Stimulated activated CD4-positive, alpha-beta T cell treated with anti-CD3 and anti-CD28 coated beads, Interleukin-15, amount 100 ng/mL, for 1 hour (primary cell): ENCODE measurements at places on chromosomes 3 and 15.

DNA sequence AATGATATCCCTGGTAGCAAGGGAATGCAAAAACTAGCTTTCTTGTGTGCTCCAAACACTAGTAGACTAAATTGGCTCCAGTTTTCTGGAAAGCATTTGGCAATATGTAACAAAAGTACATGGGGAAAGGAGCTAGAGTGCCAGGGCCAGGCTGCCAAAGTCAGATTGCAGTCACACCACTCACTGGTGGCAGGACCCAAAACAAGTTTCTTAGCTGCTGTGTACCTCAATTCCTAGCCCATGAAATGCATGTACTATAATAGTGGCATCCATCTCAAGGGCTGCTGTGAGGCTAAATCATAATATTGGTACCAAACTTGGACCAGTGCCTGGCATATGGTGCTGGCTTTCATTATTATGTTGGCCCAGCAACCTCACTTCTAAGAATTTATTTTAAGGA is 49.3 kb downstream of the CLDN18 start:
- DNase-seq, result no peak

DNA sequence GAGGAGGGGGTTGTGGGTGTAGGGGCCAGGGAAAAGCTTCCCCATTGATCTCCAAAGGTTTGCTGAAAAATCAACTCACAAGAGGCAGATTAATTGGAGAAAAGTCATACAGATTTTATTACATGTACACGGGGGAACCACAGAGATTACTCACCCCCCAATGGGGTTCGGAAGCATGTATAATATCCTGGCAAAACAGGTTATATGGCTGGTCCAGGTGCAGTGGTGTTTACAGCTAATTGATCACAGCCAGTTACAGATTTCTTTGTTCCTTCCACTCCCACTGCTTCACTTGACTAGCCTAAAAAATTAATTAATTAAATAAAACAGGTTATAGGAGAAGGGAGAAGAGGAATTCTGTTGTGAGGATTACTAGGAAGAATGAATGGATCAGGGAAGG is 22.4 kb downstream of the PRKCI start:
- no peak for DNase-seq

GRCh38 chr3:9951126-9951525 is 1.1 kb downstream of the PRRT3 start:
- DNase-seq, result no peak

GRCh38 chr3:7146529-7146928 is 285.6 kb downstream of the GRM7 start:
- DNase-seq, result no peak

- DNase-seq, result no peak
These were observed 425.4 kb upstream of the TPRG1 start for GRCh38 chr3:188746291-188746783.

DNA sequence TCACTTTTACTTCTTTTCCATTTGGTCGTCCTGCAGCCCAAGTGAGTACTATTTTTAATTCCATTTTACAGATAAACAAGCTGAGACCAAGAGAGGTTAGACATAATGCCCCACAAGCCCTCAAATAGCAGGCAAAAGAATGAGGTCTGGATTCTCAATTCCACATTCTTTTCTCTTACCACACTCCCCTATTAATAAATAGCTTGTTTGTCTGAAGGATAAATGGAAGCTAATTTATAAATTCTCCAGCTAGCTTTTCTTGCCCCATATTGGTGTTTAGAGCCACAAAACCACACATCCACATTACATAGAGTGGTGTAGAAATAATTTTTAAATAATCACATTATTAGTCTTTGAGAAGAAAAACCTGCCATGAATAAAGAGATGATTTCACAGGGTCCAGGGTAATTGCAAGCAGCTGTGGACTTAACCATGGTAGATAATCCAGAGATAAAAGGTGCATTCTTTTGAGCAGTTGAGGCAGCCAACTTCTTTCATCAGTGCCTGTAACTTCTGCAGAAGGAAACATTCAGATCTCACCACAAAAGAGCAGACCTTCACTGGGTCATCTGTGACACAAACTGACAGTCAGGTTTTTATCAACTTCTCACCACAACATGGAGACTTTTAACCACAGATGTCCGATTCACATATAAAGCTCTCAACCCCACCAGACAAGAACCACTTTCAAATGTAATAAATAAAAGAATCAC is 313.4 kb upstream of the STT3B start:
- no peak for DNase-seq

GRCh38 chr3:9314796-9315195 is 48.1 kb upstream of the THUMPD3 start:
- DNase-seq, result no peak

DNA sequence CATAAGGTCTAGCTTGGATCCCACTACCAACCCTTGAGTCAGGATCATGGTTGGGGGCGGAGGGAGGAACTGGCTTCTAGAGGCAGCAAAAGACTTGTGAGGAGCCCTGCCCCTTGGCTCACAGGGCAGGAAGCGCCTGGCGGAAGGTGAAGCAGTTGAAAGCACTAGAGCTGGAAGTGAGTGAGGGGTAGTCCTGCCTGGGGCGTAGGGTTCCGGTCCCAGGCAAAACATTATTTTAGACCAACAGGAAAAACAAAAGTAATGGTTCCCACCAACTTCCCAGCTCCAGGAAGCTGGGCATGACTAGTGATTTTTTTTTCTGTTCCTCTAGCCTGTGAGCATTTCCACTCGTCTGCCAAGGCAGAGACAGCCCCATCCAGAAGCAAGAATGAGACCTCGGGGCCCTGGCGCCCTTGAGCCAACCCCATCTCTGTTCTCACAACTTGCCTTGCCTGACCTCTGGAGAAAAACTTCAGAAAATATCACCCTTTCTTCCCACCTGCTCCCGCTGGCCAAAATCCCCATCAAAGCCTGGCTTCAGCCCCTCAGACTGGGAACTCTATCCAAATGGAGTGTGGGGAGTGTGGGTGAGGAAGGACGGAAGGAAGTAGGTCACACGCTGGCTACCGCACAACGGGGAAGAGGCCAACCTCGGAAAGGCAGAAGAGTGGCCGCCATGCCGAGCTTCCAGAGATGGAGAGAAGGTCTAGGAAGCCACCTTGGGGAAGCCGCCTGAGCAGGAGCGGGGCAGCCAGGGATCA is 57.5 kb downstream of the RBPMS2 start:
- DNase-seq, result no peak

- no peak for DNase-seq
These were observed 124.8 kb downstream of the ATP10A start for GRCh38 chr15:25738171-25738965.

GRCh38 chr3:125594125-125594524 is 1.2 kb downstream of the OSBPL11 start:
- no peak for DNase-seq

GRCh38 chr3:143311096-143311495 is 191.5 kb downstream of the CHST2 start:
- DNase-seq, result no peak

GRCh38 chr15:48336940-48337339 is 5.7 kb downstream of the DUT start:
- no peak for DNase-seq

GRCh38 chr3:138881233-138881632 is 46.5 kb upstream of the PIK3CB start:
- DNase-seq, result no peak

GRCh38 chr3:172152874-172153273 is 113.5 kb downstream of the FNDC3B start:
- DNase-seq, result no peak

DNA sequence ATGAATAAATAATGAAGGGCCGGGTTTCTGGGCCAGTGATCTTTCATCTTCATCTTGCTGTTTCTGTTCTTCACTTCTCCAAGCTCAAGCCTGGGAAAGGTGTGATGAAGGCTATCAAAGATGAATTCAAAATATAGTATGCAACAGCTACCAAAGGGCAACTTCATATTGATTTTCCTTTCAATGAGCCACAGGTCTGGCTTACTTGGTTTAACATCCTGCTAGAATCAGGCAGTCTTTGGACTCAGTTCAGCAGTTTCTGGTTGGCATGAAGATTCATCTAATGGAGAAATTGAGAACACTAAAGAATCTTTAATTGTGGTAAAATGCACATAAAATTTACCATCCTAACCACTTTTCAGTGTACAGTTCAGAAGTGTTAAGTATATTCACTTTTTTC is 43.3 kb downstream of the NFKBIZ start:
- no peak for DNase-seq

- no peak for DNase-seq
These were observed 64.0 kb upstream of the RASGRF1 start for GRCh38 chr15:79154483-79155135.

DNA sequence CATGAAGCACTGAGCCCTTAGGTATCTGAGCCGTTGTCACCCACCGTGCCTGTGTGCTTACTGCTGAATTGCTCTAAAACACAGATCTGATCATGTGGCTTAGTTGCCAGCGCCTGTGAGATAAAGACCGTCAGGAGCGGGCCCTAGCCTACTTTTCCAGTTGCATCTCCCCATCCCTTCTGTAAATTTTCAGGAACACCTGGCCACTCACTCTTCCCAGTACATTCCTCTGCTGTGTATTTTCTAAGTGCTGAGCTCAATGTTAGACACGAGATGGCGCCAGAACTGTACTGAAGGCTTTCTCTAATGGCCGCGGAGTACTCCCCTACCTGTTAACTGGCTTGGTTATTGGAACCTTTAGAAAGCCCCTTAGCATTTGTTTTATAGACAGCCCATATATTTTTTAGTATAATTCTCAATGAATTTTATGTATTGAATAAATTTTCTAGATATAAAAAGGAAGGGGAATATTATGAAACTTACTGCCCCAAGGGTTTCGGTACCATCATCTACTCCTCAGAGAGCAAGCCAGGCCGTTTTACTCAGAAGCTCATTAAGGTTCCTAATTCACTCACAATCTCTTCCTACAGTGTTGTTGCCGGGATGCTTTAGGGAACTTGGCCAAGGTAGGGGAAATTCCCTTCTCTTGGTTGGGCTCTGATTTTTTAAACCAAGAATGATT is 16.7 kb upstream of the WNT7A start:
- no peak for DNase-seq

DNA sequence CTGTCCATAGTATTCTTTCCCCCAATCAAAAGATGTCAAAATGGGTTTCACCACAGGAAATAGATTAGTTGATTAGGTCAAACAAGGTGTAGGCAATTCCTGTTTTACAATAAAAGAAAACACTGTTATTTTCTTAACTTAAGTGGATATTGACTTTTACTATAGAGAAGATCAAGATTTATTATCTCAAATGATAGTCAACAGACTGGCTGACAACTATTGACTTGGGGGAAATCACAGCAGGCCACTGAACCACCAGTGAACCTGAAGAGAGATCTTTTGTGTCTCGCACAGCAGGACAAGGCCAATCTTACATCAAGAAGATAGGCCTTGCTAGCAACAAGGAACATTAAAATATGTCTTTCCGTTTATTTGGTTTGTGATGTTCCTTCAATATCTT is 1187.6 kb downstream of the SI start:
- DNase-seq, result no peak

DNA sequence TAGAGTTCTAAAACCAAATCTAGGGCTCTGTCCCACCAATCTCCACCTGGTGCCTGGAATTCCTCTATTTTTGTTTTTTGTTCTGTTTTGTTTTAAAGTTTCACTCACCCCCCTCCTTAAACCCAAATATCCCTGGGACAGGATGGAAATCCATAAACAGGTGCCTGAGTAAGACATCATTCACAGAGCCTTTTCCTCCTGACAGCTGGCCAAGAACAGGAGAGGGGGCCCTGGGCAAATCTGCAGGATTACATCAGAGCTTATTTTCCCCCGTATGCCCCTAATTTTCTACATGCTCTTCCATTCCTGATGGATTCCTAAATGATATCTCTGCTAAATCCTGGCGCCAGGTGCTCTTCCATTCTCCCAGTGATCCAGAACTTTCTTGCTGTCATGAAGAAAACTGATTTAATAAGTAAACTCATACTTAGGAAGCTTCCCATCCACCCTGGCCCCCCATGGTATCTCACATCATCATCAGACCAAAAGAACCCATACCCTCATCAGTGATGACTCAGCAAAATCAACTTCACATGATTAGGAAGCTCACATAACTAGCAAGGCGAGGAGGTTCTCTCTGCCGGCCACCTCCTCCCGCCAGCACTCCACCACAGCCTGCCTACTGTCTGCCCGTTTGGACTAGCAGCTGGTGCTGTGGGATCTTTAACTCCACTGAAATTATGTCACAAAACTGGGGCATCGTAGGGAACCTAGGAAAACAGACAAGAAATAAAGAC is 61.0 kb downstream of the LIPC start:
- DNase-seq, result no peak

- DNase-seq, result no peak
These were observed 60.2 kb upstream of the RAB6B start for GRCh38 chr3:133955892-133956291.

DNA sequence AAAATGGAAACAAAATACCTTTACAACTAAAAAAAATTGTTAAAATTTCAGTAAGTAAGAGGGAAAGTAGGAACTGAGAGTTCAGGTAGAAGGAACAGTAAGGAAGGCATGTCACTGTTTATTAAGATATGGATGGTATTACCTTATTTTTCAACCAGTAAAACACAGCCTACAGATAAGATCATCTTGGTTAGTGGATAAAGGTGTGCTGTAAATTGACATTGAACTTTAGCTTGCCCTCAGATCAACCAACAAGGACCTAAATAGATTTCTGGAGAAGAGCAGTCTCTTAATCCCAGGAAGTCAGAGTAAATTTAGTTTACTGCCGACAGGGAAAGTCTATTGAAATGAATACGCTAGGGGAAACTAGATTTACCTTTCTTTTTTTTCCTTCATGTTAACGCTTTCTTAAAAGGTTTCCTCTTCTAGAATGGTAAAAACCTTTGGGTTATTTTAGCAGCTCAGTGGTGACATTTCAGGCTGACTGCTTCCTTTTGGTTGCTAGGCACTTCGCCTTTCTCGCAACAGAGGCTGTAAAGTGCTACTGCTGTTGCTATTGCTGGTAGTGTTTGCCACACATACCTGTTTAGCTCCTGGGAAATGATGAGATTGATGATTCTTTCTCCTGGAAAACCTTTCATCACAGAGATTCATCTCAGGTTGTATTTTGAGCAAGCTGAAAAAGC is 12.9 kb downstream of the DZIP3 start:
- DNase-seq, result no peak

GRCh38 chr3:21991061-21991460 is 240.1 kb upstream of the ZNF385D start:
- no peak for DNase-seq
